Activated B cell treated with CpG ODN at 0.5 μM for 24 hours (primary cell): ENCODE measurements at places on chromosomes 12 and 14.

- DNase-seq: no peak
Measured at GRCh38 chr12:132518354-132518992, 28.5 kb downstream of the FBRSL1 start.

DNA sequence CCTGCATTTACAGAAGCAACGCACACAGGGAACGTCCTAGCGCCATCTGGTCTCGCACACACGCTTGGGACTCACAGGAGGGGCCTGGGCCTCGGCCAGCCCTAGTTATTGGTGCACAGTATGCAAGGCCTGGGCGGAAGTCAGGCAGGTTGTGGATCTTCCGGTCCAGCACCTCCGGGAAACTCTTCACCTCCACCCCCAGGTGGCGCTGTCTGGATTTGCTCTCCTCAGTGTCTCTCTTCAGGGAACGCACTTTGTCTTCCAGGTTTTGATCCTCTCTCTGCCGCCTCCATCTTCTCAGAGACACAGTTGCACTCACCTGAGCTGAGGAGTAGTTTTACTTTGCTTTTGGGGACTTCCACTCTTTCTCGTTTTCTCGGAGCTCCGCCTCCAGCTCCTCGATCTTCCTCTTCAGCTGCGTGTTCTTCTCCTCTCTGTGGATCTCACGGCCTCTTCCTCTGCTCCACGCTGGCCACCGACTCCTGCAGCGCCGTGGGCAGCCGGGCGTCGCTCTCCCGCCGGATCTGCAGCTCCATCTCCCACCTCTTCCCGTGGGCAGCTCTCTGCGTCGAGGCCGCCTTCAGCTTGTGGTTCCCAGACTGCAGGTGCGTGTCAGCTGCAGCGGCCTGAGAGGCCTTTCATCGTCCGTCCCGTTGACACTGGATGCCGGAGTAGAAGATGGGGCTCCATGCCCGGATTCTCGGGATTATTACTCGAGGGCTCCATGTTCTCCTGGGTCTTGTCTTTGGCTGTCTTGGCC, 933.8 kb downstream of the TMEM121 start:
- DNase-seq: peak; percentile 38

GRCh38 chr14:35401422-35402265, 2.9 kb downstream of the NFKBIA start:
- no peak for DNase-seq

GRCh38 chr14:94697773-94698556, 71.9 kb downstream of the GSC start:
- DNase-seq: no peak

DNA sequence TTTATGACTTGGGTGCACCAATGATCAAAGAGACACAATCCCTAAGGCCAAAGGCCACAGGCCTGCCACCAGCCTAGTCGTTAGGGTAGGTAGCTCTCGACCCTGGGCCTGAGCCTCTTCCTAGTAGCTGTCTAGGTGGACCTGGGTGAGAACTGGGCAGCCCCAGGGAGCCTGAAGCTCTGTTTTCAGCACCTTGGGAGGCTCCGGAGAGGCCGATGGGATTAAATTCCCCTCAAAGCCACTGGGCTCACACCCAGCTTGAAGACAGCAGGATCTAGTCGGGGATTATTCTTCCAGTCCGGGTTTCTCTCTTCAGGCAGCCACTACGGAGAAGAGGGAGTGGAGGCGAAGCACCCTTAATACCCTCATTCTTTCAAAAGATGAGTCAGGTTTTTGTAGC, 79.8 kb downstream of the TMEM260 start:
- DNase-seq: no peak

- peak; percentile 69 for DNase-seq
Measured at GRCh38 chr14:93115821-93116675, at the start of gene ITPK1. ITPK1 (minus strand) TSS chr14:93115925; CDS start chr14:93115163, 762 bp downstream.

- DNase-seq: no peak
Measured at GRCh38 chr14:72856530-72857266, 37.2 kb downstream of the DPF3 start.

DNA sequence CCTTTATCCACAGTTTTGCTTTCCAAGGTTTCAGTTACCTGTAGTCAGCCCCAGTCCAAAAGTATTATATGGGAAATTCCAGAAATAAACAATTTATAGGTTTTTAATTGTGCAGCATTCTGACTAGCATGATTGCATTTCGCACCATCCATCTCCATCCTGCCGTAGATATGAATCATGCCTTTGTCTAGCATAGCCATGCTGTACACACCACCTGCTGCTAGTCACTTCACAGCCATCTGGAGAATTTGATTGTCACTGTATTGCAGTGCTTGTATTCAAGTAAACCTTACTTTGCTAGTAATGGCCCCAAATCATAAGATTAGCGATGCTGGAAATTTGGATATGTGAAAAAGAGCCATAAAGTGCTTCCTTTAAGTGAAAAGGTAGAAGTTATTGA, 36.0 kb downstream of the MUCL1 start:
- no peak for DNase-seq

GRCh38 chr14:100132161-100132902, 27.1 kb downstream of the DEGS2 start:
- no peak for DNase-seq

DNA sequence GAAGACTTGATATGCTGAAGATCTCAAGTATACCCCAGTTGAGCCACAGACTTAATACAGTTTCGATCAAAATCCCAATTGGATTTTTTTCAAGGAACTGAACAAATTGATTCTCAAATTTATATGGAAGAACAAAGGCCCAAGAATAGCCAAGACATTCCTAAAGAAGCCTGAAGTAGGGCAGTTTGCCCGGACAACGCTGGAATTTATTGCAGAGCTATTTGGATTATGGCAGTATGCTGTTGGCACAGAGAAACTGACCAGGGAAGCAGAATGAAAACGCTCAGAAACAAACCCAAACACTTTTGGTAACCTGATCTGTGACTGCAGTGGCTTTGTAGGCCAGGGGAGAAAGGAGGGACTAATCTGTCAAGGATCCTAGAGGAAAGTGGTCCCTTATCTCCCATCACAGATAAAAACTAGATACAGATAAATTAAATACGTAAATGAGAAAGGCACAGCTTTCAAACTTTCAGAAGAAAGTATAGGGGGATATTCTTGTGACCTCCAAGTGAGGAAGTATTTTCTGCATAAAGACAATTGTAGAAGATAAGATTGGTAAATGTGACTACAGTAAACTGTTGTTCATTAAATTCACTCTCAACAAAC, 35.9 kb upstream of the GSC start:
- no peak for DNase-seq

- no peak for DNase-seq
Measured at GRCh38 chr12:115798309-115798917, 479.1 kb downstream of the MED13L start.

- no peak for DNase-seq
Measured at GRCh38 chr14:25048170-25049016, 1.6 kb downstream of the STXBP6 start.

DNA sequence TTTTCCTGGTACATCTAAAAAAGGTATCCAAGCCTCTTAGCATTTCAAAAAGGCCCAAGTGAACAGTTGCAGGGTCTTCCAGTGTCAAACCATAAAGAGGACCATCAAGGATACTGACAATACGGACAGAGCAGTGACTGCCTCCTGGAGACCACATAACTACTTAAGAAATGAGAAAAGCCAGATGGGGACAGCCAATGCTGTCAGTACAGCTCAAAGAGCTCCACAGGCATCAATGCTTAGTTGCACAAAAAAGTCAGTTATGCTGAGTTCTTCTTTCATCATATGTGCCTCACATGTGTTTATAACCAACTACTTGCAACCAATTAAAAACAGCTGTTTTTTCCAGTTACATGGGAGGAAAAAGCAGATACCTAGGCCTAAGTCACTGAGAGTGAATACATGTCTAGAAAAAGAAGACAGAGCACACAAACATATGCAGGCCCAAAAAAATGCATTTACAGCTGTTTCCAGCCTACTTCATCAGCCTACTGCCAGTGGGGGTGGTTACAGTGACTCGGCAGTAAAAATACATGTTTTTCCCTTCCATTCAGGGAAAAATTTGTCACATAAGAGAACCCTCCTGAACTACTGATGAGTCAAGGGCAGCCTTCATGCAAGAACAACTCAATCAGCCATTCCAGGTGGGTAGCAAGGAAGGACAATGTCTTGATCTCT, 84.0 kb downstream of the DCAF5 start:
- DNase-seq: no peak

DNA sequence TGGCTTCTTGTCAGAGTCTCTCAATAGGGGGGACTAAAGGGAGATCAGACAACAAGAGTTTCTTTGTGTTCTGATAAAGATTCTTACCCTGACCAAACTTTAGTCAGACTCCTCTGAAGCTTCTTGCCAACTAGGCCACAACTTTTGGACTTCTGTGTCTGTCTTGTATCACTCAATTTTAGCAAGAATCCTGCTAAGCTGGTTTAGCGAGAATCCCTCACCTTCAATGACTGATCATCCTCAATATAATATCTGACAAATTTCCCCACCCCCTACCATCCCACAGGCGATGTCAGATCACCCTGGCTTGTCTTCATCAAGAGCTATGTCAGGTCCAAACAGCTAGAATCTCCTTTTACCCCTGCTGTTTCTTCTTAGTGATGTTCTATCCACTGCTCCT, 215.2 kb downstream of the RASSF9 start:
- no peak for DNase-seq

DNA sequence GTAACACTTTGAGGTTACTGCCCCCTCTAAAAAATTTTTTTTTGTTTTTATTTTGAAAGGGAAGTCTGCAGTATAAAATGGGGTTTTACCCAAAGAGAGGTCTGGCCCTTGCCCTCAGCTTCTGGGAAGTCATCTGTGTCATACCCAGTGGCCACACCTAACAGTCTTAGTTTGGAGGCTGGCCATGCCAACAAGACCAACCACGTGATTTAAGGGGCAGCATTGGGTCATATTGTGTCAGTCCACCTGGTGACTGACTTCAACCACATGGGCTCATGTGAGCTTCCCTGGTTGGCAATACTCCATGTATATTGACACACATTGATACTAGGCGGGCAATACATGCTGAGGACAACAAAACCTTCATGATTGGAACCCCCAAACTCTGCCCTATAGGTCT, 173.9 kb downstream of the GXYLT1 start:
- no peak for DNase-seq

DNA sequence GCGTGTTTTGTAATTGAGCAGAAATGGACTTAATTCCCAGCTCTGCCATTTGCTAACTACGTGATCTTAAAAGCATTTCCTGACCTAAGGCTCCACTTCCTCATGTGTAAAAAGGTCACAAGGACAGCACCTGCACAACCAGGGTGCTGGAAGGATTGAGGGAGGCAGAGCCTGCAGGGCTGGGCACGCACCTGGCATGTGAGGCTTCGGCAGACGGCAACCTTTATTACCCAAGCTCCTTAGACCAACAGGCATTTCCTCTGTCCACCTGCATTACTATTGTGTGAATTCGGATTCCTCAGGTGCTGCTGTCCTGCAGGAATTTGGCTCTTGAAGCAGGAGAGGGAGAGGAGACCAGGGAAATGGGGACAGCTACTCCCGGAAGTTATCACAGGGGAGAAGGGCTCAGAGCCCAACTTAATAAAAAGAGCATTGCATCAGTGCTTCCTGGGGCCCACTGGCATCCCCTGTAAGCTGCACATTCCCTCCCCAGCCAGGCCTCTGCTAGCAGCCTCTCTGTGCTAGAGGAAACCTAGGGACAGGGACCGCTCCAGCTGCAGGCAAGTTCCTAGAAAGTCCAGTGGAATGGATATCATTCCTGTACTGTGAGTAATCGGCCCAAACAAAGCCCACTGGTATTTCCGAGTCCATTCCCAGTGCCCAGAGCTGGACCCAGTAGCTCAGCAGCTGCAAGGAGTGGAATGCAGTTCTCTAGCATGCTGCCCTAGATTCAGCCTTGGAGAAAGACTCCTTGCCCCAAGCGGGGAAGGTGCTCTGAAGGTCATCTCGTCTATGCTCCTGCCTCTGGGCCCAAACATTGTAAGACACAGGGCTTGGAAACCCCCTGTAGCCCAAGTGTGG, 157.1 kb upstream of the CCND2 start:
- DNase-seq: no peak

- DNase-seq: no peak
Measured at GRCh38 chr12:91993287-91994017, 152.2 kb downstream of the BTG1 start.

DNA sequence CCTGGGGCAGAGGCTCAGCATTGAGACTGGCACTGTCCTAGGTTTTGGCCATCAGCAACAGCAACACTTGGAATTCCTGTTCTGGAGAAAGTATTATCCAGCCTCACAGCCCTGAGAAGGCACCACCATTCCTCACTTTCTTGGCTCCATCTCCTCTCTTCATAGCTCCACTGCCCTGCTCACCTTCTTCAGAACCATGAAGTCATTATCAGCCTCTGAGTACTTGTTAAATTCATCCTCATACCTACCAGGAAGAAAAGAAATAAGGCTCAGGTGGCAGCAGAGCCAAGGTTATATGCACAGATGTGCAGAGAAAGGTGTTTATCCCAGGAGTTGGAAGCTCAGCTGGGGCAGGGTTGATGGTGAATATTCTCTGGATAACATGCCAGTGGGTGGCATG, 25.4 kb downstream of the KRT76 start:
- DNase-seq: no peak

DNA sequence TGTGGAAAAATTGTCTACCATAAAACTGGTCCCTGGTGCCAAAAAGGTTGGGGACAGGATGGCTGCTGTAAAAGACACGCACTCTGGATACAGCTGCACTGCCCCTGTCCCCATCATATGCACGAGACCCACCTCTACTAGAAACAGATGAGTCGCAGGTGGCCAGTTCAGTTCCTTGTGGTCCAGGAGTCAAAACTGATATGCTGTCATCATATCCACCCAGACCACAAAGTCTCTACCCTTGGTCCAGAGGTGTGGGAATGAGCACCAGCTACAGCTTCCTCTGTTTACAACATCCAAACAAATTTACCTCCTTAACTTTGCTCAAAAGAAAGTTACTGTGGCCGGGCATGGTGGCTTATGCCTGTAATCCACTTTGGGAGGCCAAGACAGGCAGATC, 43.8 kb upstream of the DACT1 start:
- DNase-seq: no peak

GRCh38 chr12:67666605-67667004, 18.1 kb downstream of the DYRK2 start:
- DNase-seq: no peak

DNA sequence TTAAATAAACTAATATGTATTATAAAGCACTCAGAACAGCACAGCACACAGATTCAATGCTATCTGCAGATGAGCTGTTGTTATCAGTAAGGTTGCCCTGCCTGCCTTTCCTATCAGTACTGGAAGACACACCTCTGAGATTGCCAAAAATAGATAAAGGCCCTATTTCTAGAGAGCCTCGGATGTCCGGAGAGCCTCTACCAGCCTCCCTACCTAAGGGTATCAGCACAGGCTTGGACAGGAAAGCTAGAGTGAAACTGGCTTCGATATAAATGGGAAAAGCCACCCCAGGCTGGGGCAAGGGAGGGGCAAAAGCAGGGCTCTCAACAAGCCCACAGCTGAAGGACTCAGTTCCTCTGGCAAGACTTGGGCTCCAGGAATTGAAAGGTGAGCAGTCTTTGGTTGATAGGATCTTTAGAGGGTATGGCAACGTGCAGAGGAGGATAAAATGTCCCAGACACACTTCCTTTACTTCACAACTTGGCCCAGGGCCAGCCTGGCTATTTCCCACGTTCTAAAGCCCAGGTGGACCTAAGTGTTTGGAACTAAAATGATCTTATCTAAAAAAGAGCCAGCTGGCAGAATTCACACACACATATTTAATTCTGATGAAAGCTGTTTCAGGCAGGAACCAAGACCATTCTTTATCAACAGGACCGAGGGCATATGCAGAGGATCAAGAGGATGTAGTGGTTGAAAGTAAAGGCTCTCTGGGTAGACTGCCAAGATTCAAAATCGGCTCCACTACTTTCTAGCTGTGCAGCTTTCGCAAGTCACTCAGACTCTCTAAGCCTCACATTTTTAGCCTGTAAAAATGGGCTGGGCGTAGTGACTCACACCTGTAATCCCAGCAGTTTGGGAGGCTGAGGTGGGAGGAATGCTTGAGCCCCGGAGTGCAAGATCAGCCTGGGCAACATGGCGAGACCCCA, 37.8 kb upstream of the ITPR2 start:
- DNase-seq: no peak
